Kidney (tissue), 22 donors: ENCODE measurements at places on chromosomes 6 and 20. TPM values are rescaled to one million over a fixed set of nuclear protein-coding genes. Genes with fewer than 3 reads are reported as not detected.

The SRSF12 gene
- 2.3 TPM for total RNA-seq

The TMEM244 gene
- total RNA-seq, result not detected

The HLA-DMB gene
- 78.0 TPM for total RNA-seq

The TTK gene
- total RNA-seq, result 0.79 TPM

The FGD2 gene
- total RNA-seq, result 49.5 TPM

The LPA gene
- total RNA-seq, result not detected

DNA sequence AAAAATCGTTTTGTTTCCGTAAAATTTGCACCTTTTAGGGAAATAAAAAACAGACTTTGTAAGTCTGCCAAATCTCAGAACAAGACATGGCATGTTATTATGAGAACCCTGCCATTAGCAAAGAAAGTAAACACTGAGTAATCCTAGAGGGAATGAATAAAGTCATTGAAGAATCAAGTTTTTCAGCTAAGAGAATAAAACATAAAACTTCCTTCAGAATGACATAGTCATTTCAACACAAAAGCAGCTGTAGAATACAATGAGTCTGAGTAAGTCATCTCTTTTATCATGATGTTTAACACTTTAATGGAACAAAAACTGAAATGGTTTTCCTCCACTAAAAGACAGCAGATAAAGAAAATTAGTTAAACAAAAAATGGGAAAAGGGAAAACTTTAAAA is 10.3 kb upstream of the DST start:
- no peak for DNase-seq

- no peak for DNase-seq
Observed at GRCh38 chr20:24116611-24117010, 128.0 kb upstream of the GGTLC1 start.

GRCh38 chr6:73109659-73110058 is 115.6 kb downstream of the KHDC1L start:
- DNase-seq, result no peak

DNA sequence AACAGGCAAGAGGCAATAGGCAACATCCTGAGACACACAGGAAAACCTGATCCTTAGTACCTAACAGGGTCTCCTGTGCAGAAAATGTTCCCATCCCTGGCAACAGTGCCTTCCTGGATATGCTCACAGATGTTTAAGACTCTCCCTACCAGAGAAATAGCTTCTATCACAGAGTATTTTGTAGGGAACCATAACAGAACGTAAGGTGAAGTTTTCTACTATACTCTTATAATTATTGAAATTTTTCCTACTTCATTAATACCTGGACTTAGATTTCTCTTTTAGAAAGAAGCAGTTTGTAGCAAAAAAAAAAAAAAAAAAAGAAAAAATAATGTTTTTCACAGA is 33.5 kb upstream of the LGSN start:
- DNase-seq, result no peak

- no peak for DNase-seq
Observed at GRCh38 chr20:49283176-49283702, 5.4 kb upstream of the ZNFX1 start.

DNA sequence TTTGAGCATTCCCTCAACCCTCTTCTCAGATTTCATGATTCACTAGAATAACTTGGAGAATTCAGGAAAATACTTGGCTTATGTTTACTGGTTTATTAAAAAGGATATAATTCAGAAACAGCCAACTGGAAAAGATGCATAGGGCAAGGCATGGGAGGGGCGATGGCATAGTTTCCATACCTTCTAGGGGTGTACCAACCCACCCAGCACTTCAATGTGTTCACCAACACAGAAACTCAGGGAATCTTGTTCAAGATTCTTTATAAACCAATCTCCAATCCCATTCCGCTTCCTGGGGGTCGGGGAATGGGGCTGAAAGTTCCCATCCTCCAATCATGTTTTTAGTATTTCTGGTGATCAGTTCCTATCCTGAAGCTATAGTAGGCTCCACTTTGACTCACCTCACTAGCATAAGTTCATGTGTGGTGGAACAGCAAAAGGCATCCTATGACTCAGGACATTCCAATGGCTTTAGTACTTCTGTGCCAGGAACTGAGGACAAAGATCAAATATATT is 164.4 kb downstream of the SIM1 start:
- DNase-seq, result no peak

- DNase-seq, result no peak
Observed at GRCh38 chr6:71252410-71252809, 36.2 kb upstream of the OGFRL1 start.

- DNase-seq, result no peak
Observed at GRCh38 chr20:16179919-16180318, 393.3 kb downstream of the KIF16B start.
